ENCODE measurements at places on chromosomes 4 and X.
A peak's percentile ranks its signal among the peaks of the same experiment; 100 is the strongest.

GRCh38 chr4:7755561-7755960 lies 184.1 kb downstream of the AFAP1 start:
- no peak for DNase-seq

- DNase-seq: no peak
These were observed 31.5 kb downstream of the DHRSX start for GRCh38 chrX:2469196-2469685.

GRCh38 chr4:98501383-98501782 lies 157.0 kb downstream of the TSPAN5 start:
- no peak for DNase-seq

DNA sequence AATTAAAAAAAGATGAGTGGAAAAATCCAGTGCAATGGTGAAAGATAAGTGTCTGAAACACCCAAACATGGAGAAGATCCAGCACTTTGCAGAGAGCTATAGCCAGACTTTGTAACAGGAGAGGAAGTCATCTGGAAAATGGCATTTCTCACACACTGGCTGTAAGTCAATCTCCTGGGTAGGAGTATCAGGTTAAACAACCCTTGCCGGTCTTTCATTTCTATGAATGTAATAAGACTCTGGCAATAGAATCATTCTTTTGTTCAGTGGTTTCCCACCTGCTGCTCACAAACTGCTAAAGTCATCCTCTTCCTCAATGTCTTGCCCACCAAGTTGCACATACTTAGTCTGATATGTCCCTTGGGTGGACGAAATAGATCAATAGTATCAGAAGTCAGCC lies 94.0 kb upstream of the ATP8A1 start:
- DNase-seq: no peak

GRCh38 chrX:45230410-45230809 lies 29.7 kb upstream of the DIPK2B start:
- peak; percentile 47 for DNase-seq

DNA sequence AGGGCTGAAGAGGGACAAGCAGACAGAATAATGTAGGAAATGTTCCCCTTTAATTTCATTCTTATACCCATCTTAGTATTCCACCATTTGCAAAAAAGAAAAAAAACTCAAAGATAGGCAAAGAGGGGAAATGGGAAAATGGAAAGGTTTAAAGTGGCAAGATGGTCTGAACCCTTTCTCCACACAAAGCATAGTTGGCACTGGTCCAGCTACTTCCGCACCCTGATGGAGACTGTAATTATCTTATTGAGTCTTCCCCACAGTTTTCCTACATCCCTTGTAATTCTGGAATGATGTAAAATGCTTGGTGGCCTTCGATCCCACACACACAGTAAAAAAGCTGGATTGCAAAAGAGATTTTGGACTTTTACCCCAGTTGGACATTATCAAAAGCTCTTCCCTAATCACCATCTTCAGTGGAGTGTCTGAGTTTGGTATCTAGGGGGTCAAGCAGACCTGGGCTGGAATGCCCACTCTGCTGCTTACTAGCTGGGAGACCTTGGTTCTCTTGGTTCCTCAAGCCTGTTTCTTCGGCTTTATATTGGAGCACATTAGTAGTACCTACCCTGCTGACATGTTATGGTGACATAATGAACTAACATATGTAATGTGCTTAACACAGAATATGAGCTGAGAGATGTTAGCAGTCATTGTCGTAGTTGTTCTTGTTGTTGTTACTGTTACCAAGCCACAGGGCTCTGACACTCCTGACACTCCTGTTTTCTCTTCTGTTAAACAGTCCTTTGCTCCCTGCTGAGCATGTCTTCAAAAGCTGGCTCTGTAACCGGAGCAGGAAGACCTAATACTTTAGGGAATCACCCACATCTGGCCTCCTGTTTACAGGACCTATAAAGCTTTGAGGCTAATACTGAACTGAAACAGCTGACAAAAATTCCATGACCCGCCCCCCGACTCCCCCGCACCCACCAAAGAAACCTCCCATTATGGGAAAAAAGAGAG lies 4.7 kb downstream of the SRPX2 start:
- DNase-seq: no peak

DNA sequence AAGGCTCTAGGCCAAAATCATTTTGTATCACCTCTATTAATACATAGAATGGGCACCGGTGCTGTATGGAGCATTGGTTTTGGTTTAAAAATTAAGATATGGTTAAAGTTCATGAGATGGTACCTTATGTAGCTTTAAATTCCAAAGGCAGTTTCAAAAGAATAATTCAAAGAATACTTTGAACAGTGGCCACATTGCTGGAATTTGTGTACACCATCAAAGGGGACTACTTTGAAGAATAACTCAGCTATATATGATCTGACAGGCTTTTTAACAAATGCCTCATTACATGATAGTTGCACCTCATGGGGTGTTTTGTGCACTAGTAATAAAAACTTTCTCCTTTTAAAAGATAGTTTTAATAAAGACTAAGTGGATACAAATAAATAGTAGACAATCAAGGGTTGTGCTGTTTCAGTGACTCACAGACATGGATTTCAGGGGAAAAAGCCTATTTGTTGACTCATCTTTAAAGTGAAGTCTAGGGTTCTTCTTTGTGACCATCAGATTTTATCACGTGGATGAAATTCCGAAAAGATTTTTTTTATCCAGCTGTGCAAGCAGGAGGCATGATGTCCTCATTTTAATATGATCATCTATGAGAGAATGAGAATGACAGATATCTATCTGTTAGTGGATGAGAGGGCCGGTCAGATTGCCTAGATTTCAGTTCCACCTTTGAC lies 12.8 kb downstream of the MTM1 start:
- no peak for DNase-seq

- no peak for DNase-seq
These were observed 17.5 kb upstream of the CXorf66 start for GRCh38 chrX:139982856-139983255.

- no peak for DNase-seq
These were observed 31.1 kb downstream of the FGFRL1 start for GRCh38 chr4:1042352-1043055.

DNA sequence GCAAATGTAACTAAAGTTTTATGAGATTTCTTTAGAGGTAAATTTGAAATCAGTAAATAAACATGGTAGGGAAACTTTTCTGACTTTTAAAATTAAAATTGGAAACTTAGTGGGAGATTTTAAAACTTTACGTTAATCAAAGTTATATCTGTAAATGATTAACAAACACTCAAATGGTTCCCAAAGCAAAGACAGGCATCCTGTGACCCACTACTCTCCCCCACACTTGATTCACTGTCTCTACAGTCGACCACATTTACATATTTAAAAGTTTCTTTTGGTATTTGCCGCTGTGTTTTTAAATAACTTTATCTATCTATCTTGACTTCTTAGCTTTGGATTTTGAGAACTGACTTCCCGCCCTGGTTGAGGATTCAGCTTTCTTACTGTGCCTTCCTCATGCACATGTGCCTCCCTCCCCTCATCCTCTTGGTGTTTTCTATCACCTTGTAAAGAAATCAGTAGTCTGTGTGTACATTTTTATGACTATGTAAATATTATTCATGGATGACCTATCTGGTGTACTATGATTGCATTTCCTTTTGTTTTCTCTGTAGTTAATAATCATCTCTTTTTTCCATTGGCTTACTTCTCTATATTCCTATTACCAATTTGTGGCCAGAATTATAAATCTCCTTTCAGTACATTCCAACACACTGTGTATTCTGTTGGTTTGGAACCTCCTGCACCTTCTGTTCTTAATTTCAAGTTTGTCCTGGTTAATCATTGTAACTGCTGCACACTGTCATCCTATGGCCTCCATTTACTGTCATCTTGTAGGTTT lies 72.6 kb downstream of the WWC2 start:
- no peak for DNase-seq

DNA sequence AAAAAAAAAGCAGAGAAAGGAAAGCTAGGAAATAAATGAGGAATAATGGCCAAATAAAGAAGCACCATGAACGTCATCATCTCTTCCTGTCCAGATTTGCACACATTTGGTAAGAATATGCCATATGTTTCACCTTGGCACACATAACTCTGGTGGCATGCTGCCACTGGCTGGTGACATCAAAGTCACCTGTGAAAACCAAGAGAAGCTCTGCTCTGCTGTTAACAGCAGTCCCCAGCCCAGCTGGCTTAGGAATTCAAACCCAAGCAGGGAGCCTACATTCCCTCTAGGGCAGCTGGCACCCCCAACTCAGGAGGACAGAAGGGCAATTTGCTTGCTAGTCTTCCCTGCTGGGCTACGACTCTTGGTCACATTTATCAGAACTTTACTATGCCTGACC lies 77.6 kb downstream of the RASL11B start:
- no peak for DNase-seq

- no peak for DNase-seq
These were observed 50.0 kb upstream of the SOD3 start for GRCh38 chr4:24745172-24745895.

DNA sequence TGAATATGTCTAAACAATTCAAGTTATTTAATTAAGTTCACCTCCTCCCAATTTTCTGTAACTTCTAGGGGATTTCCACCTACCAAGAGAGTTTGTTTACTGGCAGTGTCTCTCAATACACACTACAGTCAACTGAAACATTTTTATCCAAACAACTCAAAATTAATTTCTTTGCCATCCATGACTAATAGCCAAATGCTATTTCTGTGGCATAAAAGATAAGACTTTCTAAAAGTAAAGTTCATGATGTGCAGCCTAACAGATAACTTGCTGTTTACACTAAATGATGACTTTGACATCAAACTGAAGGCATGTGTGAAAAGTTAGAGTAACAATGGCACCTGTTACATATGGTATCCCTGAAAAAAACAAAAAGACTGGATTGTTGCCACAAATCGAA lies 7.3 kb downstream of the TAB3 start:
- DNase-seq: no peak

GRCh38 chr4:81965454-81965853 lies 408.3 kb downstream of the HNRNPD start:
- DNase-seq: no peak

DNA sequence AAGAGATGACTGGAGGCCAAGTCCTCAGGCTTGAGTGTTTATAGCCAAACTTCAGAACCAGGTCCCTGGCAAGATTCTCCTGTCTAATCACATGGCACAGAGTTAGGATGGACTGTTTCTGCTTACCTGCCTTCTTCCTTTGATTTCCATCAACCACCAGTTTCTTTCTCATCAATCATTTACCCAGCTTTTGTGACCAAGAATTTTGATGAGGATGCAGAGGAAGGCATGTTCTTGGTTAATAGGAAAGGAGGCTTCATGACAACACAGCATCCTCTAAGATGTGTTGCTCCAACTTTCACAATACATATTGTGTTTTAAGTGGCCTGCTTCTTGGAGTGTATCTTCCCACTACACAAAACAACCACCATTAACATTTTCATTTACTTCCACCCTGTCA lies 65.3 kb downstream of the NFKB1 start:
- DNase-seq: no peak

DNA sequence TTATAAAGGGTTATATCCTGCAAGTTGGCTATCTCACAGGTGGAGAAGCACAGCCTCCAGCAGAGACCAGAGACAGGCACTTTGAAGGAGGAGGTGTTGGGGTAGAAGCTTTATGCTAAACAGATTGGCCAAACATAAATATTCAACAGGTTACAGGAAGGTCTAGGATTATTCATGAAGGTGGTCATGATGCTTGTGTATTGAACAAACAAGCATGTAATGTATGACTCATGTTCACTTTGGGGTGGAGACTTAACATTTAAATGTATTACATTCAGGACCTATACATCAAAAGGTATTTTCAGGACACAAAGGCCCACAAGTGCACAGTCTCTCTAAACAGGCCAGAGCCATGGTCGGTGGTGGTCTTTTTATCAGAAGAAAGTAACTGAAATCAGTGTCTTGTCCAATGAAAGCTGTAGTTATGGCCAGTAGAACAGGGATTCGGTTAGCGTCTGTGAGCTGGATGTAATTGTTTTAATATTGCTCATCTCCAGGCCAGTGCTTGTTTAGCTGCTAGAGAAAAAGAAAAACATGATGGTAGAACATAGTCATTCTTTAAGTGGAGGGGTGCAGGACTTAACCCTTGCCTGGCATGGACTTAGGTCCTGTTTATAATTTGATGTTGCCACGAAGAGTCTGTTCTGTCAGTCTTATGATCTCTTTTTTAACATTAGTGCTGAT lies 555.2 kb upstream of the PCDH10 start:
- DNase-seq: no peak

DNA sequence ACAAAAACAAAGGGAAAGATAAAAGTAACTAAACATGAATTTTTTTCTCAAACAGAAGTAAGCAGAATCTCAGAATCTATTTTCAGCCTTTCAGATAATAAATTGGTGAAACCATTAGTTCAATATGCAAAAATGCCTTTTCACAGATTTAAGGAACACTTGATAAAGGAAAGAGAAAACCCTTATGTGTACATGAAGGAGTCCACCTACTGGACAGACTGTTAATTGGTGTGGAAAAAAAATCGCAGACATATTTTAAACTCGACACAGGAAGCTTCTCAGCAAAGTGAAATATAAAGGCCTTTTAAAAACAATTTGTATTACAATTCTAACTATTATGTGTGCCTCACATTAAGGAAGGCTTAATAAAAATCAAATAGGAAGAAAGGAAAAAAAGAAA lies 22.3 kb downstream of the COX7B2 start:
- no peak for DNase-seq

DNA sequence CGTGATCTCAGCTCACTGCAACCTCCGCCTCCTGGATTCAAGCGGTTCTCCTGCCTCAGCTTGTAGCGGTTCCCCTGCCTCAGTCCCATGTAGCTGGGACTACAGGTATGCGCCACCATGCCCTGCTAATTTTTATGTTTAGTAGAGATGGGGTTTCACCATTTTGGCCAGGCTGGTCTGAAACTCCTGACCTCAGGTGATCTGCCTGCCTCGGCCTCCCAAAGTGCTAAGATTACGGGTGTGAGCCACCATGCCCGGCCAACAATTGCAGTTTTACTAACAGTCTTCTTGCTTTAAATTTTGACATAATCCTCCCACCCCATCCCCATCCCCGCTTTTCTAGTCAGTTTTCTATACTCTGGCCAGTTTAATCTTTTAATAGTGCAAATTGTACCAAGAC lies 112.0 kb downstream of the CFAP299 start:
- no peak for DNase-seq

GRCh38 chr4:180156684-180157083 lies 2086.5 kb upstream of the TENM3 start:
- DNase-seq: no peak

DNA sequence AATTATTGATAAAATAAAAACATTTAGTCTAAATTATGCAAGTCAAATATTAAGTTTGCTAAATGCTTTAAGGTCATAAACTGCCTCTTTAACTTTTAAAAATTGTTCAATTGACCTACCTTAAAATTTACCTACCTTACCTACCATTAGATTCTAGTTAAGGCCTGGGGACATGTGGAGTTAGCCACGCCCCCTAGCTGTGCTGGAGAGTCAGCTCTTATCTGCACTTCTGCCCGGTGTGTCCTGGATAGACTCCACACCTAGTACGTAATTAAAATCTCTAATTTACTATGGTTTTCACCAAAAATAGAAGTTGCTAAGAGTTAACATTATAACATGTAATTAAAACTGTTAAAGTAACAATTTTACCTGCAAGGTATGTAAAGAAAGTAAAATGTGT lies 22.7 kb downstream of the TENM3 start:
- no peak for DNase-seq

- no peak for DNase-seq
These were observed 251.1 kb upstream of the HTR2C start for GRCh38 chrX:114332766-114333165.

- no peak for DNase-seq
These were observed 40.2 kb downstream of the STX18 start for GRCh38 chr4:4501679-4502078.

Measured in CD14-positive monocyte (primary cell).